ENCODE measurements at places on chromosomes 7 and 10.

- DNase-seq = no peak
These were observed 446.3 kb downstream of the TCERG1L start for GRCh38 chr10:130864961-130865818.

DNA sequence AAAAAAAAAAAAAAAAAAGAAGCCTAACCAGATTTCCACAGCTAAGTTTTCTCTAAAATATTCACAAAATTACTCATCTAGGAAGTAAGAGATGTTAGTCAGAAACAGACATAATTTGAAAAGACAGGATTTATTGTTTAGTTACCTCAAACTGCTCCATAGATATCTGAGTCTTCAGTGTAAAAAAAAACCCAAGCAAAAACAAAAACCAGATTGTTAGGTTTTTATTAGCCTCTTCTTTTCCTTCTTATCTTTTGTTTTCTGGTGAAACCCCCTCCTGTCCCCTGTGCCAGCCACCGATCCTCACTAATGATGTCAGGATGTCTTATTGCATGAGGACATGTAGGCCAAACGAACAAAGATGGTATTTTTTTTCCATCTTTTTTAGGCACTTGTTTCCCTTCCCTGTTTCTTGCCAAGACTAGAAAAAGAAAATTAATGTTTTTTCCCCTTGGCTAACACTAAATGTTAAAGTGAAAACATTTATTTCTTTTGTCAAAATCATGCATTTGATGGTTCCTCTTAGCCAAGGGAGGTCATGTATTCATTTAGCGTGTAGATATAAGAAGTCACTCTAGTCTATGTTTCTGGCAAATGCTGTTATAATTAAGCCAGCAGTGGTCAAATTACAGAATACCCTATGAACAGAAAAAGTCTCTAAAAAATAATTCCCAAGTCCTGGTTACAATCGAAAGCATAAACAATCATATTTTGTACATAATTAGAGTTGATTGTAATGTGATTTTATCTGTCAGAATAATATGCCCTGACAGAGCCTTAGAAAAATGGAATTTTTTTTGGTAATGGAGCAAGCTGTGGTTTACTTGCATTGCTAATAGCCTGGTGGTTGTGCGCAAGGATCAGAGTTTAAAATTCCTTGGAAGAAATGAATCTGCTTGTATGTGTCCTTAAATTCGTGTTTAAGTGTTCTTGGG, 702.4 kb upstream of the FZD8 start:
- no peak for DNase-seq

DNA sequence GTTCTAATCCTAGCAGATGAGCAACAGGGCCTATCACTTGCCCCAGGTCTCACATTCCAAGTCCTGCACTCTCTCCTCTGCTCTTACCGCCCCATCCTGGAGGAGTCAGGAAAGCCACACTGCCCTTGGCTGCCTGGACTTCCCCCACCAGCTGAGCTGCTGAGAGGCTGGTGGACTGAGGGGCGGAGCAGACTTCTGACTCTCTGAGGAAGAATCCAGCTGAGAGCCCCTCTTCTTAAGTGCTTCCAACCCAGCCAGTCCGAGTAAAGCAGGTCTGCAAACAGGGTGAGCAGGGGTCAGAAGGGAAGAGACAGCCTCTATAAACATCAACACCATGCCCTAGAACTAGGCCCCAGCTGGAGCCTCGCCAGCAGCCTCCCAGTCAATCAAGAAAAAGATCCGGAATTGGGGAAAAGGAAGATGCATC, 92.4 kb upstream of the TMEM72 start:
- DNase-seq = no peak

GRCh38 chr10:35451151-35452016, 115.1 kb downstream of the CCNY start:
- no peak for DNase-seq

GRCh38 chr7:101960985-101961708, 143.7 kb downstream of the CUX1 start:
- no peak for DNase-seq

DNA sequence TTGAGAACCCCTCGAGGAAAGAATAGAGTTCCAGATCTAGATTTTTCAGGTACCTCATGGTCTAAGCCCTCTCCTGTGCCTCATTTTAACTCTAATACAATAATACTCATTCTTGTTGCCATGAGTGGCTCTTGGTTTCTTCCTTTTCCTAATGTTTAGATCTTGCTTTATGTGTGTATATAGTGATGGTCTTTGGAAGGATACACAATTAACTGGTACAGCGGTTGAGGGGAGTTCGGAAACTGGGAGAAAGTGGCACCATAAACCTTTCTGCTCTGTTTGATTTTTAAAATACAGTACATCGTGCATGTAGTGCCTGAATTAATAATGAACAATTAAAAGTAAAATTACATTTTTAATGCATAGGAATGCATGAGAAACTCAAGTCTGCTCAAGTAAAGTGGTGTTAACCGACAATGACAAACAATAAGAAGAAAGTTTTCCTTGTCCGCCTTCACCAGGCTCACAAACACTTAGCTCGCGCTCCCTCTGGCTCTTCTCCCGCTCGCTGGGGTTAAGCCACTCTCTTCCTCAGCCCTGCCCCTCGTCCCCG, 386 bp upstream of the EIF4EBP2 start:
- DNase-seq = no peak

DNA sequence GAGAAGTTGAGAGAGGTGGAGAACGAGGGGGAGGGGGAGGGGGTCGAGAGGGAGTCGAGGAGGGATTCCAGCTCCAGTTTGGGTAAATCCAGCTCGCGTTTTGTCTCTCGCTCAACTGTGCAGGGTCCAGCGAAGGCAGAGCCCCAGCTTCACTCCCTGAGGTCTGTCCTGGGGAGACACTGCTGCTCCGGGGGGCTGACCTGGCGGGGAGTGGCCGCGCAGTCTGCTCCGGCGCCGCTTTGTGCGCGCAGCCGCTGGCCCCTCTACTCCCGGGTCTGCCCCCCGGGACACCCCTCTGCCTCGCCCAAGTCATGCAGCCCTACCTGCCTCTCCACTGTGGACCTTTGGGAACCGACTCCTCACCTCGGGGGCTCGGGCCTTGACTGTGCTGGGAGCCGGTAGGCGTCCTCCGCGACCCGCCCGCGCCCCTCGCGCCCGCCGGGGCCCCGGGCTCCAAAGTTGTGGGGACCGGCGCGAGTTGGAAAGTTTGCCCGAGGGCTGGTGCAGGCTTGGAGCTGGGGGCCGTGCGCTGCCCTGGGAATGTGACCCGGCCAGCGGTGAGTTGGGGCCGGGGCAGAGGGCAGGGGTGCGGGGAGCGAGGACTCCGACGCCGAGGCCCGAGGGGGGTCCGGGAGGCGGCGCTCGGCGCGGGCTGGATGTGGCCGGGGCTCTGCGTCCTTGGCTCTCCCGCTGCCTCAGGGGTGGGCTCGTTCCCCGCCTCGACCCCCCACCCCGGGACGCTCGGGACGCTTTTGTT, at the start of gene TET1:
Gene TET1, plus strand, starts transcription at position 152 of the 757 bp plus-strand sequence. CDS start 12,002 bp downstream, outside the sequence.
- DNase-seq = no peak

DNA sequence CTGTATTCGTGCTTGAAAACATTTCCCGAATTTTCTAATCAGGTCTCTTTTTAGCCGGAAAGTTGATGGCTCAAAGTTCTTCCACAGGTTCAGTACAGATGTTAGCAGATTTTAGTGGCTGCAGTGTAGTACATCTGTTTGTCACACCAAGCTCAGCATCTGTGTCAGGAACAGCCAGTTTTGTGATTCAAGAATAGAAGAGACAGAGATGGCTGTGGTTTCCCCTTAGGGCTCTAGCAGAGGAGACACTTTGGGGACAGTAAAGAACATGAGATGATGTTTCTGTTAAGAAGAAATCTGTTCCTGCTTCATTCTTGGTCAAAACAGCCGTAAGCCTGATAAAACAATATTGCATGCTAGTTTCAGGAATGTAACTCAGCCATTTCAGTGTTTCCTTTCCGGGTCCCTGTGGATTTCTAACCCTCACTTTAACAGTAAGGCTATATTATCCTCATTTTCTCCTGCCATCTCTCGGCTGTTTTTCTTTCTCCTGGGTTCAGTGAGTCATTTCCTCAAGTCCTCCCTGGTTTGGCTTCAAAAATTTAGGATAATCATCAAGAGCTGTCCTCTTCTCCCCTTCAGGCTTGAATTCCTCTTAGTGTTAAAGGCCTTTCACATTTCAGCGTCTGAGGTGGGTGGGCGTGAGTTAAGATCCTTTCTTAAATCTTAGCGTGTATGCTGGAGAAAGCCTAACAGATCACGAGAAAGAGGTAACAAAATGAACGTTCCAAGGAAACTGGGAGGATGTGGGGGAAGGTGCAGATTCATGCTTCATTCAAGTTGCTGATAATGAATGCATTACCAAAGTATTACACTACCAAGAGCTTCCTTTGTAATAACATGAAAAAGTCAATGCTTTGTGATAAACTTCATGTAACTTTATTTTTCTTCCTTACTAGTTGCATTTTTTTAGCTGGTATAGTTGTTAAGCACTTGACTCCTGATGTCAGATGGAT, 37.1 kb upstream of the BICC1 start:
- no peak for DNase-seq

DNA sequence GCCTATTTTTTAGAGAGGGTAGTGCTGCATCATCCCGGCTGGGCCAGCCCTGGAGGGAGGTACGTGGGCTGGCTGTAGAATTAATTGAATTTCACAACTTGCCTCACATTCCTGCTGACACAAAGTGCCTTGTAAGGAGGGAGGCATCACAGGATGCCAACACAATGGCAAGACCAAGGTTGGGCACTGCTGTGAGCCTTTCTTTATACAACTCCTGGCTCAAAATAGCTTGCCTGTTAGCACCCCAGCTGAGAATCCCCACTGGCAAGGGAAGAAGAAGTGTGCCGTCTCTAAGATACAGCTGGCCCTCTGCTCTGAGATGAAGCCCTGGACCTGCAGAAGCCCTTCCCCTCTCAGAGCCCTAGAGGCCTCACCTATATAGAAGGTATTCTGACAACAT, 873.9 kb downstream of the GRID1 start:
- no peak for DNase-seq

DNA sequence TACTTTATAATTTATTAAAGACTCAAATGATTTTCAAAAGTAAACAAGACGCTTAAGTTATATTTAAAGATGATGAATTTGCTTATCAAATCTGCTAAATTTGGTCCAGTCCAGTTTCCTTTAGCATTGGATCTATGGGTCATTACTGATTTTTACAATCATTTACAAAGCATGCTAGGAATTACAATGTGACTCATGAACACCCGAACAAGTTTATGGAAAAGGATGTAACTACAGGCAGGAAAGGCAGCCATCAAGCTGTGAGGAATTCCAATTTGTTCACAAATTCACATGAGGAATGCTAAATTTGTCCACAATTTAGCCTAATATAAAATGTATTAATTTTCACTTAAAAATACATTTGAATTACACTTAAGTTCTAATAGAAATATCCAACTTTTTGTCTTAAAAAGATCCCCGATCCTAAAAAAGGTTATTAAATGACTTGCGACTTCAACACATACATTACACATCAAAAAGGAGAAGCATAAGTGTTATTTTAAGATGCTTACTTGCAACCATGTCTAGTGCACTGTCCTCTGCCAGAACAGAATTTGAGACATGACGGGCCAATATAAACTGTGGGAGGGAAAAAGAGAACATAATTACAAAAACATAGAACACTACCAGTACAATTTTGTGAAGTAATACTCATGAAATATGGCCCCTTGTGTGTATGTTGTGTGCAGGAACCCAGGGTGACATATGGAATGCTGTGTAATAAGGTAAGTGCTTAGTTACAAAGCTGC, 194.2 kb upstream of the SLC26A5 start:
- DNase-seq = no peak

GRCh38 chr10:102595293-102595692, 49.0 kb upstream of the TRIM8 start:
- no peak for DNase-seq

GRCh38 chr10:90462749-90463470, 394.9 kb downstream of the HTR7 start:
- DNase-seq = no peak

- no peak for DNase-seq
These were observed 118.6 kb downstream of the ZMIZ1 start for GRCh38 chr10:79187121-79187940.

GRCh38 chr7:44236333-44236728, 35.6 kb downstream of the YKT6 start:
- DNase-seq = no peak

- DNase-seq = no peak
These were observed 15.8 kb downstream of the FZD9 start for GRCh38 chr7:73449422-73449821.

Measured in activated CD8-positive, alpha-beta memory T cell treated with anti-CD3 and anti-CD28 coated beads for 1 hour (primary cell).